Mucosa of descending colon (tissue), 3 donors: ENCODE measurements at places on chromosomes 7 and 10. TPM values are rescaled to one million over a fixed set of nuclear protein-coding genes. Genes with fewer than 3 reads are reported as not detected.

OPN4 gene
- total RNA-seq, result not detected

NACAD gene
- total RNA-seq, result 0.49 TPM

TBL2 gene
- total RNA-seq, result 25.4 TPM

CNPY1 gene
- not detected for total RNA-seq

CHAT gene
- 0.61 TPM for total RNA-seq

HOGA1 gene
- 0.29 TPM for total RNA-seq

SUN1 gene
- 179 TPM for total RNA-seq

ACHE gene
- 20.9 TPM for total RNA-seq

ECHDC3 gene
- 9.4 TPM for total RNA-seq

ADGRA1 gene
- total RNA-seq, result 0.10 TPM

STOX1 gene
- total RNA-seq, result 6.9 TPM

SNX10 gene
- total RNA-seq, result 4.7 TPM

IFIT1B gene
- not detected for total RNA-seq

PON1 gene
- not detected for total RNA-seq

GNG11 gene
- 7.7 TPM for total RNA-seq

NRCAM gene
- 2.3 TPM for total RNA-seq

UCMA gene
- total RNA-seq, result not detected
